ENCODE measurements at places on chromosomes 4 and X.

GRCh38 chr4:170259631-170260153 is 169.9 kb upstream of the AADAT start:
- DNase-seq: no peak

GRCh38 chr4:85777908-85778631 is 303.1 kb downstream of the ARHGAP24 start:
- no peak for DNase-seq

DNA sequence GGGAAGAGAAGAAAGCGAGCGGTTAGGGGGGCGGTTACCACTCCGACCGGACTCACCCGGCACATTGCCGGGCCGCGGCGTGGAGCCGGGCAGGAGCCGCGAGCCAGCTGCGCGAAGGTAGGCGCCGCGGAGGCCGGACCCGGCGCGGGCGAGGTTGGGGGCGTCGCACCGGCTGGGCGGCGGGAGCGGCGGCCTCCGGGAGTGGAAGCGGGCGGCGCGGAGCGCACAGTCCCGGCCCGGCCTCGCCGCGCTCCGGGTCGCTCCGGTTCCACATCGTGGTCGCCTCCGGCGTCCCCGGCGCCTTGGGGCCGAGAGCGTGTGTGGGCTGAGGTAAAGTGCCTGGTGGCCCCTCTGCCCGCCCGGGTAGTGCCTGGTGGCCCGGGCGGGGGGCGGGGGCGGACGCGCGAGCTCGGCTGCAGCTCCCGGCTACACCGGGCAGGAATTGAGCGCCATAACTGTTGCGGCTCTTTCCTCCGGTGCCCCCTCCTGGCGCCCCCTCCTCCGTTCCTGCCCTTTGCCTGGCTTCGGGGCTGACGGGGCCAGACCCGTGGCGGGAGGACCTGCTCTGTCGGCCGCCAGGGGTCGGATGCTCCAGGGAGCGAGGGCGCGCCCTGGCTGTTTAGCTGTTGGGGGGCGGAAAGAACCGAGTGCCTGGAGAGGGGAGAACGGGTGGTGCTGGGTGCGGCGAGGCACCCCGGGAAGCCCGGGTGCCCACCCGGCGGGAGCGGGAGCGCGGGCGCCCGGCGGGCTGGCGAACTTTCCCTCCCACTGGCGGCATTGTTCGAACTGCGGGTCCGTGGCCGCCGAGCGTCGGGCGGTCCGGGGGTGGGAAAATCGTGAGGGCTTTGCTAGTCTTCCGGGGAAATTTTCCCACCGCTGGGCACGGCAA is 626 bp downstream of the JADE3 start:
- DNase-seq: no peak

DNA sequence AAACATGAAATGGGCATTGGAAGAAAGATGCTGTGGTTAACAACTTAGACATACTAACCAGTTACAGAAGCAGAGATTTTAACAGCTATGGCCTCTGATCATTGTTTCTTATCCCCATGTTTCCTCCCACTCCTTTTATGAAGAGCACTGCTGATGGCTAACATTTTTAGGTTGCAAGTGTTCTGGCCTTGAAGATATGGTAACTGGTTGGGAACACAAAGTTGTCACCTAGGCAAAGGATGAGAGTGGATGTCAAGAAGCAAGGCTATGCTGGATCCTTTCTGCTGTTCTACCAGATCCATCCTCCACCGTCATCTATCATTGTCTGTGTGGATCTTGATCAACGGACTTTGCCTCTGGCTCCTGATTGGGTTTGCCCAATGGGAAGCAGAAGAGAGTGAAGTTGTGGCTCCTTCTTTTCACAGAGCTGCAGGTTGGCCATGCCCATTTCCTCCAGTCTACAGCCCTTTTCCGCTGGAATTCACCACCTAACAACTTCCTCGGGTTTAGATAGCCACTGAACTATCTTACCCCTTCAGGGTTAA is 48.9 kb upstream of the SPP1 start:
- DNase-seq: no peak

GRCh38 chrX:11462136-11462535 is 168.9 kb downstream of the AMELX start:
- no peak for DNase-seq

DNA sequence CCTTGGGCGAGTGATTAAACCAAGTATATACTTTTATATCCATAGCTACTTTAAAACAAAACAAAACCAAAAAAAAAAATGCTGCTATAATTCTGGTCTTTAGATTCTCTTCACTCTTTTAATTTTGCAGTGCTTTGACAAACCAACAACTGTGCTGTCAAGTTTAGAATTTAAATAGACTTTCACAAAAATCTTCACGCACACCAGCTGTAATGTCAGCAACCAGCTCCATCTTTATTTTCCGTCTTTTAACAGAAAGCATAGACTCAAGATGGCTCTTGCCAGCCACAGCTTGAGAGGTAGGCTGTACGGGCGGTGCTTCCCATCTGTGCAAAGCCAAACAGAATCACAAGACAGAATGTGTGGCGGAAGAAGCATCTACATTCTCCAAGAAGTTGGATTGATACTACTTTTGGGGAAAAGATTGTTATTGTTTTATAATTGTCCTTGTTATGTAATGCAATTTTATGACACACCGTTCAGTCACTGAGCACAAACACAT is 388.3 kb upstream of the MAGEC2 start:
- no peak for DNase-seq

DNA sequence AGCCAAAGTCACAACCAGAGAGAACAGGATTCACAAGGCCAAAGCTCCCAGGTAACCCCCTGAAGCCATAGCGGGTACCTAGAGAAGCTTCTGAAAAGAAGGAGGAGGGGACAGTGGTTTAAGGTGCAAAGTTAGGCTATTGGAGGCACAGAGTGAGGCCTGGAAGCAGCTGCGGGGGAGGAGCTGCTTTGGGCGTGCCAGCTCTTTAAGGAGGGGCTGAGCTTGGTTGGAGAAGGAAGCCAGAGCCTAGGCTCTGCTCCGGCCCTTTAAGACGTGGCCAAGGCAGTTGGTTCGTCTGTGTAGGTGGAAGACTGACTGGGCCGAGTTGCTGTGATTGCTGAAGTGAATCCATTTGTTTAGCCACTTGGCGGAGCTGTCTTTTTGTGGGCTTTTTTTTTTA is 1.5 kb downstream of the KLF8 start:
- DNase-seq: no peak

DNA sequence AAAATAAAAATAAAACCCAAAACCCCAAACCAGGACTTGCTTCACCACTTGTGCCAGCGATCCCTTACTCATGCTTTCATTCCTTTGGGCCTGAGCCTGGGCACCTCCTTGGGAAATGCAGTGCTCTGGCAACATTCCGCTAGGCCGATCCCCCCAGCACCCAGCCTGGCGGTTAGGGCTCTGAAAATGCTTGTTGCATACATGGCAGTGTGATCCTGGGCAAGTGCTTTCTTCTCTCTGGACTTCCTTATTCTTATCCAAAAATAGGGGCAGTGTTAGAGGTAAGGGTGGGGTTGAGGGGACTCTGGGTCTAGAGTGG is 4.6 kb downstream of the ZNF185 start:
- DNase-seq: no peak

DNA sequence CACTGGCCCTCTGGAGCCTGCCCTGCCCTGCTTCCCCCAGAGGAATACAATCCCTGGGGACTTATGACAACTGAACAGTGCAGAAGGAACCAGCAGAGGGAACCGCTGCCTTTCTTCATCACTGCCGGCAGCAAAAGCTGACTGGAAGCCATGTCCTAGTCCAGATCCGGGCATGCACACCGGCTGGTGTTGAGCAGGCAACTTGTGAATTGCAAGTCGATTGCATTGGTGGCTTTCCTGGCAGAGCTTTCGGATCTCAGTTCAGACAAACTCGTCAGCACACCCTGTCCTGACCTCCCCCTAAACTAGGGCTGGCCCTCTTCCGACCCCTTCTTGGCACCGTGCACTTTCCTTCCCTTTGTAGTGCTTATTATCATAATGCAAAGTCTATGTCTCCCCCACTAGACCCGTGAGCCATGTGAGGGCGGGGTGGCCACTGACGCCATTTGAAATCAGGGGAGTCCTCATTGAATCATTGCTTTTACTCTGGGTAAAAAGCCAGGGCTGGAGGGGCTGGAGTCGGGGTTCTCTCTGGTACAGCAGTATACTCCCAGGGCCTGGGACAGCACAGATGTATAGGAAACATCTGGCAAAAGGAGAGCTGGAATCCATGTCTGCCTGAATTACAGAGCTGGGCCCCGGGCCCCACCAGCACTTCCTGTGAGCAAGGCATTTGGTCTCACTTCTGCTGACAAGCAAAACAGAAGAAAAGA is 1.8 kb downstream of the ARHGAP4 start:
- DNase-seq: no peak

DNA sequence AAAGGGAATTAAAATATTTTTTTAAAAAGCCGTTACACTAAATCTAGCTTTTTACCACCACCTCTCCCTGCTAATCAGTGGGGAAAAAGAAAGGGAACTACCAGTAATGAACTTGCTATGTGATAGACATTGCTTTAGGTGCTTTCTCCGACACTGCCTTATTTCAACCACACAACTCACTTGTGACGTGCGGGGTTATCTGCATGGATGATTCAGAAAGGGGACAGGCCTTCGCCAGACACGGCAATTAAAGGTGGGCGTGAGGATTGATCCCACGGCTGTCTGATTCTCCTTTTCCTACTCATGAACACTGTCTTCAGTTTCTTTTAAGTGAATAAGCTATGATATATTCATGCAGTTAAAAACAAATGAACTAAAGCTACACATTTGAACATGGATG is 882 bp upstream of the CXCR3 start:
- peak; percentile 69 for DNase-seq

GRCh38 chr4:82753725-82754410 is 44.7 kb downstream of the SCD5 start:
- no peak for DNase-seq

GRCh38 chr4:76563454-76564122 is 128.6 kb downstream of the SHROOM3 start:
- DNase-seq: no peak

- no peak for DNase-seq
These were observed 1040.7 kb downstream of the RAPGEF2 start for GRCh38 chr4:160143574-160143973.

GRCh38 chr4:83917572-83917971 is 381.7 kb downstream of the GPAT3 start:
- no peak for DNase-seq

GRCh38 chrX:108309144-108309543 is 129.1 kb downstream of the COL4A6 start:
- no peak for DNase-seq

DNA sequence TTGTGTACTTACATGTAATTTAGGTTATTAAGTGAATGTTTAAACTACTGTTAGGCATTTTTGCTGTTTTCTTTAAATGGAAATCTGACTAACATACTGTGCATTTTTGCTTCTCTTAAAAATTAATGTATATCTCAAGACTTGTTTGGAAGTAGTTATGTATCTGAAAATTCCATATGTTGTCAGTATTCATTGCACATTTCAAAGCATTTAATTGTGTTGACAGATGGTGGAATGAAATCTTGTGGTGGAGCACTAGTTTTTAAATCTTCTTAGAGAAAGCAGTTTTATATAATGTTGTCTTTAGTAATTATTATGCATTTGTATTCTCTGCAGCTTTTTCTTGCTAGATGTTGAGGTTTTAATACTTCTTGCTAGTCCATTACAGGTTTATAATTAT is 71.5 kb upstream of the MSANTD1 start:
- DNase-seq: no peak

GRCh38 chrX:9845578-9845952 is 59.3 kb downstream of the SHROOM2 start:
- DNase-seq: no peak

GRCh38 chr4:88659890-88660208 is 37.8 kb downstream of the NAP1L5 start:
- no peak for DNase-seq

DNA sequence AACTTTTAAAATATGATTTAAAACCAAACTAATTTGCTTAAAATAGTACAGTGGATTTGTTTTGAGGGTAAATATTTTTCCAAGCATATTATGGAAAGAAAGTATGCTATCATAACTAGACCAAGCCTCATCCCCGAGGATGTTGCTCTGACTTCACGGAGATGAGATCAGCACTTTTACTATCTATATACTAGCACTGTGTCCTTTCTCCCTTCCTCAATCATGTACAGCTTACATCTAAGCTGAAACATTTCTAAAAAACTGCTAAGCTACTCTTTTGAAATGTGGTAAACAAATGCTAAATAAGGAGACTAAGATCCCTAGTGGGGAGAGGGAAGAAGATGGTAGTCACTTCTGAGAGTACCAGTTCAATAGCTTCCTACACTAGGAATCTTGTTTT is 23.8 kb downstream of the AMMECR1 start:
- DNase-seq: no peak

DNA sequence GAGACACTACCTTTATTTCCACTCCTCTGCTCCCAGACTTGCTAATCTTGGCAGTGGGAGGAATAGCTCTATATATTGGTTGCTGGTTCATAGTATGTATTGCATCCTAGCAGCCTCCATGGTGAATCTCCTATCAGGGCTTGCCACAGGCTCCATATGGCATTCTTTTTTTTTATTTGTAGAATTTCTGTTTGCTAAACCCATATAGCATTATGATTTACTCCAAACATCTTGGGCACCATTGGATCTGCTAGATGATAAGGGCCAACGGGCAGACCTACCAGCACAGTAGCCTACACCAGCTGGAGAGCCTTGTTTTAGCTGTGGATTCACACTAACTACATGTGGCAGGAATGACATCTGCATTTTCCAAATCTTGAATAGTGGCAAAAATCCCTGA is 6.9 kb downstream of the SMIM10 start:
- no peak for DNase-seq

DNA sequence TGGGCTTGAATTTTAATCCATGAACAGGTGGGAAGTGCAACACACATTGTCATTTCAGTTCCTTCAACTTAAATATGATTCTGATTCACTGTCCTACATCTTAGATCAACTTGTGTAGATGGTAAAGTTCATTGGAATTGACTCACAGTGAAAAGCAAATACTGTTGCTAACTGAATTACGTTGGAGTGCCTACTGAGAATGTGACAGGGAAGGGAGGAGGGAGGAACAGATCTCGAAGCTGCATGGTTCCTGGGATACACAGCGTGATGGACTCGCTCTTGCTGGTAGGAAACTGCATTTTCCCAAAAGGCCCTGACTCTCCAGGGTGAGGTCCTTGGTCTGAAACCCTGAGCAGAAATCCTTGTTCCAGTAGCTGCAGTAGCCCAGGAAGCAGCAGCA is 284.2 kb downstream of the USP46 start:
- DNase-seq: no peak
